Calu3 (cell line): ENCODE measurements at places on chromosomes 1 and 21. TPM values are rescaled to one million over a fixed set of nuclear protein-coding genes. Genes with fewer than 3 reads are reported as not detected.

GRCh38 chr1:215589650-215590435 lies 22.7 kb downstream of the KCTD3 start:
- no peak for DNase-seq
- H3K27me3 ChIP-seq, result no peaks in the 10 kb centered on the region
- no peak overlapping the region for H3K4me3 ChIP-seq
- H3K27ac ChIP-seq, result peak overlapping the region; percentile 2

- H3K4me3 ChIP-seq, result peak overlapping the region; percentile 84
- H3K4me1 ChIP-seq, result peaks cover 7% of the 10 kb centered on the region
Measured at GRCh38 chr1:185155600-185156287, 1.0 kb downstream of the TRMT1L start.

- H3K4me3 ChIP-seq, result no peak within 1 kb of the TSS
- H3K4me1 ChIP-seq, result peaks cover 41% of the 10 kb centered on the region
- peaks cover 14% of the 10 kb centered on the region for H3K36me3 ChIP-seq
- DNase-seq, result no peak
- H3K27ac ChIP-seq, result peak within 1 kb of the TSS; percentile 40
Measured at GRCh38 chr1:161198897-161199431, at the start of gene ADAMTS4. TSS of gene ADAMTS4 (minus strand) at chr1:161199054. CDS start at chr1:161198627, 427 bp downstream.

DNA sequence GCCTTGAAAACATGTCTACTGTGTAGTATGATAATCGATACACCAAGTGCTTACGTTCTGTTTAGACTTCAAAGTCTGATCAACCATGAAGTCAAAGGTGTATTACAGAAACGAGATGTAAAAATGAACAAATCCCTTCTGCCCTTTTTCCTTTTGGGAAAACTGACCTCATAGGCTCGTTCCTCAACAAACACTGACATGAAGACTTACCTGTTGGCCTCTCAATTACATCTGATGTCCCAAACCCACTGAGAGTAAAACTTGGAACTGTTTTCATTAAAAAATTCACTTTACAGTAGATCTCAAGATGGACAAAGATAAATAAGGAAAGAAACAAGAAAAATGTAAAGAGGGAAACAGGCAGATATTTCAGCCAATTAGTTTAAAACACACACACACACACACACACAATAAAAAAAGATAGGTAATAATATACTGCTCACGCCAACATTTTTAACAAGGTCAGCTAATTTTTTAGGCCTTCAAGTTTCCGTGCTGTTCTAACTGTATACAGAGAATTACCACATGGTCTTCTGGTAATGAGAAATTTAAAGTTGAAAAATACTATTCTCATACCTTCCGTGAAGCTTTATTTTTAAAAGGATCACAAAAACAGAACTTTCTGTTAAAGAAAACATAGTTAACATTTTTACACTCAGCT lies 2.1 kb downstream of the HMGN1 start:
- H3K4me3 ChIP-seq, result peak overlapping the region; percentile 72
- H3K27me3 ChIP-seq, result no peaks in the 10 kb centered on the region
- DNase-seq, result no peak
- H3K36me3 ChIP-seq, result peaks cover 69% of the 10 kb centered on the region

DNA sequence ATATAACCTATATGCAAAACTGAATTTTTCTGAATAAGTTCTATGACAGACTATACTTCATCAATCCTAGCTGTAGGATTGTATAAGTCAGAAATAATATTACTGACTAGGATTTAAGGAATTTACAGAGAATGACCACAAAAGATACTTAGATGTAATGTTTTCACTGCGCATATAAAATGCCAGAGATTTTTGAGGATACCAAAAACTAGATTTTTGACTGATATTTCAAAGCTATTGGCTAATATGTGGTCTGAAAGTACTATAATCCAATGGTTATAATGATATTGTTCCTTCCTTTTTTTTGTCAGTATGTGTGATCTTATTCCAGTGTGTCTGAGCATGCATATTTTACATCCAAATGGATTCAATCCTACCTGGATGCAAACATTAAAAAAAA lies 17.0 kb upstream of the IFI44L start:
- H3K27me3 ChIP-seq, result no peaks in the 10 kb centered on the region
- no peaks in the 10 kb centered on the region for H3K36me3 ChIP-seq
- no peak overlapping the region for H3K4me3 ChIP-seq
- no peak overlapping the region for H3K27ac ChIP-seq

DNA sequence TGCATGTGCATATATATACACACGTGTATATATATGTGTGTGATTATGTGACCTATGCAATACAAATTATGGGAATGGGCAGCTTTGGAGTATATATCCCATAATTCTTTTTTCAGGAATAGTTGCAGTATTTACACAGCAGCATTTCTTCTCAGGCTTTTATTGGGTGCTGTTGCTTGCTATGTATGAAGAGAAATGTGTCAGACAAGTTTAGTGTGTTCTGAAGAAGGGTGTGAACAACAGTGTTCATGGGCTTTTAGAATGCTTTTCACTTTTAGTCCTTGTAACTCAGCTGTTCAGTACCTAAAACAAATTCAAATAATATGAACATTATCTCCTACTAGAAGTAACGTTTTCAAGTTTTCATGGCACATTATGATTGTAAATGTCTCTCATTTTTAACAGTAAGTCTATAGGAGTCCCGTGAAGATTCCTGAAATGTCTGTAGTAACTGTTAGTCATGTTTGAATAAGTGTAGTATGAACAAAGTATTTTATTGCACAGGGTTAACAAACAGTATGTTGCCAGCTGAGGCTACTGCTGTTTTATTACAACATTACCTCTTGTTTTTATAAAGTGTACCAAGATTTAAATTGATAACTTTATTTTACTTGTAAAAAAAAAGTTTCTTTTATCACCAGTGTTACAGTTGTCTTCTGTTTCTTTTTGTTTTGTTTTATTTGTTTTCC lies 42.5 kb downstream of the TMED5 start:
- no peaks in the 10 kb centered on the region for H3K4me1 ChIP-seq
- no peak overlapping the region for H3K4me3 ChIP-seq
- peaks cover 16% of the 10 kb centered on the region for H3K36me3 ChIP-seq
- no peak for DNase-seq

- no peak overlapping the region for H3K4me3 ChIP-seq
- H3K4me1 ChIP-seq, result no peaks in the 10 kb centered on the region
- H3K36me3 ChIP-seq, result peaks cover 21% of the 10 kb centered on the region
- H3K27ac ChIP-seq, result no peak overlapping the region
- DNase-seq, result no peak
Measured at GRCh38 chr1:2196901-2197638, 2.5 kb upstream of the FAAP20 start.

The WNT9A gene
- 0.24 and 0.37 TPM in 2 replicates for total RNA-seq

The SEC22B gene
- total RNA-seq, result 18.0 and 18.7 TPM in 2 replicates

- peak; percentile 68 for DNase-seq
- no peaks in the 10 kb centered on the region for H3K27me3 ChIP-seq
- peaks cover 29% of the 10 kb centered on the region for H3K36me3 ChIP-seq
- H3K27ac ChIP-seq, result peak overlapping the region; percentile 45
- H3K4me3 ChIP-seq, result peak overlapping the region; percentile 84
- H3K4me1 ChIP-seq, result peaks cover 15% of the 10 kb centered on the region
Measured at GRCh38 chr1:32963746-32964460, 706 bp downstream of the RNF19B start.

- no peak for DNase-seq
- H3K27ac ChIP-seq, result no peak overlapping the region
- no peaks in the 10 kb centered on the region for H3K27me3 ChIP-seq
- peaks cover 14% of the 10 kb centered on the region for H3K4me1 ChIP-seq
- H3K4me3 ChIP-seq, result no peak overlapping the region
- no peaks in the 10 kb centered on the region for H3K36me3 ChIP-seq
Measured at GRCh38 chr1:246597971-246598370, 31.7 kb downstream of the CNST start.

GRCh38 chr1:182715531-182715930 lies 31.1 kb upstream of the RGS8 start:
- peaks cover 14% of the 10 kb centered on the region for H3K27me3 ChIP-seq
- H3K4me1 ChIP-seq, result peaks cover 8% of the 10 kb centered on the region
- no peak for DNase-seq
- H3K27ac ChIP-seq, result no peak overlapping the region
- no peak overlapping the region for H3K4me3 ChIP-seq
